ENCODE measurements at places on chromosomes 3 and 15.

GRCh38 chr15:61780278-61780980 is 279.8 kb downstream of the VPS13C start:
- DNase-seq = peak; percentile 3

DNA sequence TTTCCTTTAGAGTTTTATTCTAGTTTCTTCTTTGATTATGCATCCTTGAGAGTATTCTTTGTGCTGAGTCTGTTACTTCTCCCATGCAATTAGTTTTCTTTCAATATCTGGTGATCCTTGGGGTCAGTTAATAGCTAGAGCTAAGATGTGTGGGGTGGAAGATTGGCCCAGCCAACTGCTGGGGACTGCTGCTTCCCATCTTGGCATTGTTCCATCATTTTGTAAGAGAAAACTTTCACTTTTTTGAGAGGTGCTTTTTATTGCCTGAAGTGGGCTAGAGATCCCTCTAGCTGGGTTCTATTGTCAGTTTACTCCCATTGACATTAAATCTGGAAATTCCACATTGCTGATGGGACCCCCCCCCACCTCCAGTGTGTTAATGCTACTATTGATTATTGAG is 15.4 kb downstream of the BCL2L10 start:
- no peak for DNase-seq

GRCh38 chr15:73621286-73621826 is 11.8 kb downstream of the NPTN start:
- DNase-seq = no peak

- DNase-seq = no peak
These were observed 115.7 kb downstream of the ARRDC4 start for GRCh38 chr15:98076021-98076816.

GRCh38 chr3:71317140-71317539 is 266.4 kb downstream of the FOXP1 start:
- no peak for DNase-seq

Data from NCI-H2081 (cell line).